Activated CD4-positive, alpha-beta T cell treated with anti-CD3 and anti-CD28 coated beads, Interleukin-2, Interleukin-6, amounts not matched to agents 100 ng/mL and 50 ng/mL, durations not matched to agents 16 hours and 8 hours (primary cell): ENCODE measurements at places on chromosomes 1 and 21.

- no peak for DNase-seq
Observed at GRCh38 chr1:9676815-9677393, 25.4 kb downstream of the PIK3CD start.

DNA sequence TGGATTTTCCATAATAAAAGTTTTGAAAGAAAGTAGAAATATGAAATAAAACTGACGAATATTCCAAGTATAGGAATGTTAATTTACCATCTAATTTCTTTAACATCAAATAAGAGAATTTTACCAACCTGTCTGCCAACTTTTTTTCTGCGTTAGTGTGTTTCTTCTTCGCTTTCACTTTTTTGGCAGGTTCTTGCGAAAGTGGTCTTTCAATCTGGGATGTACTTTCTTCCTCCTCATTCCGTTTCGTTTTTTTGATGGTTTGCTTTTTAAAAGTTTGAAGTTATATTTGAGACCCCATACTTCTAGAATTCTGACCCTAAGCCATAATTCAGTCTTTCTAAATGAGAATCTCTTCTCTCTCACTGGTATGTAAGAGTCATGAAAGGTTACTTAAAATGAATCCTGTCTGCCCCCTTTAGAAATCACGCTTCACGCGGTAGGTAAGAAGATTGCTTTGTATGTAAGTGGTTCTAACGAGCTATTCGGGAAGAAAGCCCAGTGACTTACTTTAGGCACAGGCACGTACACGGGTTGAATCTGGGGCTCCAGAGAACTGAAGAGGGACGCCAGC lies 580 bp downstream of the RBM34 start:
- no peak for DNase-seq

DNA sequence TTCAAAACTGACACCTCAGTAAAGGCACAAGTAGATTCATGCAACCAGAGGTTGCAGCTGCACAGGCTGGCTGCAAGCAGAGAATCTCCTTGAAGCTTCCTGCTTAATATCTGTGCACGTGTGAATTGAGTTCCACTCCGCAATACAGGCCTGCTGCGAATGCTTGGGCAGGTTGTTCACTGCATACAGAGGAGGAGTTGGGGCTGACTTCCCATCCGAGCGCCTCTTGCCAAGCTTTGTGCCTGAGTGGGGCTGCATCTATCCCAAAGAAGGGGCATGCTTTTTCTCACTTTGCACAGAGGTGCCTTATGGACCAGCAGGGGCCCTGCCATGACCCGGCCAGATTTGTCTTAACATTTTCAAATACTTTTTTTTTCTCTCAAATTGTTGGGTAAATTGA lies 17.9 kb upstream of the PADI1 start:
- no peak for DNase-seq

- no peak for DNase-seq
Observed at GRCh38 chr1:31977385-31978131, 36.1 kb upstream of the KHDRBS1 start.

GRCh38 chr1:53470155-53470554 lies 11.0 kb downstream of the DMRTB1 start:
- no peak for DNase-seq

GRCh38 chr1:205356440-205357139 lies at the start of gene KLHDC8A:
Gene KLHDC8A (minus strand): TSS chr1:205356922. CDS start chr1:205343604, 13,318 bp downstream.
- no peak for DNase-seq

GRCh38 chr21:35408401-35408800 lies 359.3 kb upstream of the RUNX1 start:
- no peak for DNase-seq

- no peak for DNase-seq
Observed at GRCh38 chr1:22687191-22687590, 23.4 kb upstream of the EPHB2 start.

DNA sequence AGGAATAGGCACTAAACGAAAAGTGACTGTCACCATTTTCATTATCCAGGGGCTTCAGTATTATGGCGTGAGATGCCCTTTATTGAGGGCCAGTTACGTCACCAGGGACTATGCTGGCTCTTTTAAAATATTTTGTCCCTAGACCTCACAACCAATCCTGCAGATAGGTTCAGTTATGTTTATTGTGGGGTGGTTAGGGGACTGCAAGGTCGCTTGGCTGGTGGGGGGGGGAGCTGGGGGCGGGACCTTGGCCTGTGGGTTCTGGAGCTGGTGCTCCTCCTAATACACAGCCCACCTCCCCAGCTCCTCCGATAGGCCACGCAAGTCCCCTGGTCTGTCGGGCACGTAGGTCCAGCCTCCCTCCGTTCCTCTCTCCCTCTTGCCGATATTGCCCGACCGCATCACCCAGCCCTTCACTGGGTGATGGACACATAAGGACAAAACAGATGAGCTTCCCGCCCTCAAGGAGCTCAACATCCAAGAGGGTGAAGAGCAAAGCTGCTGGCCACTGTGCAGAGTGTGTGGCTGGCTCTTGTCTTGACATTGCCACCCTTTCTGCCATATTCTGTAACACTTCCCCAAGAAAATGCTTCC lies 271.8 kb downstream of the MATN1 start:
- no peak for DNase-seq

- no peak for DNase-seq
Observed at GRCh38 chr1:153698020-153698922, 19.8 kb downstream of the NPR1 start.

- DNase-seq = no peak
Observed at GRCh38 chr1:31897526-31898100, 40.6 kb downstream of the PTP4A2 start.

DNA sequence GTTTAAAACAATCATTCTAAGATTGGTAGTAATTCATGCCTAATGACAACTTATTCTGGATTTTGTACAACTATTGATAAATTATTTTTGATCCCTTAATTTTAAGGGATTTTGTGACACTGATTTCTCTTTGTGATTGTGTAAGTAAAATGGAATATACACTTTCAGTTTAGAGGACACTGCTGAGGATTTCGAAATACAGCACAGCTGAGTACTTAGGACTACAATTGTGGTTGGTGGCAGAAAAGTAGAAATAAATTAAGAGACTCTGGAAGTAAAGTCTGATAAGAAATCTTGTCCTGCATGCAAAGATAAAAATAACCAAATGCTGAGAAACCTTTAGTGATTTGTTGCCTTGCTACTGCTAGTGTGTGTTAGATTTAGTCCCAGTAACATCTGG lies 40.0 kb downstream of the TYW3 start:
- DNase-seq = no peak

DNA sequence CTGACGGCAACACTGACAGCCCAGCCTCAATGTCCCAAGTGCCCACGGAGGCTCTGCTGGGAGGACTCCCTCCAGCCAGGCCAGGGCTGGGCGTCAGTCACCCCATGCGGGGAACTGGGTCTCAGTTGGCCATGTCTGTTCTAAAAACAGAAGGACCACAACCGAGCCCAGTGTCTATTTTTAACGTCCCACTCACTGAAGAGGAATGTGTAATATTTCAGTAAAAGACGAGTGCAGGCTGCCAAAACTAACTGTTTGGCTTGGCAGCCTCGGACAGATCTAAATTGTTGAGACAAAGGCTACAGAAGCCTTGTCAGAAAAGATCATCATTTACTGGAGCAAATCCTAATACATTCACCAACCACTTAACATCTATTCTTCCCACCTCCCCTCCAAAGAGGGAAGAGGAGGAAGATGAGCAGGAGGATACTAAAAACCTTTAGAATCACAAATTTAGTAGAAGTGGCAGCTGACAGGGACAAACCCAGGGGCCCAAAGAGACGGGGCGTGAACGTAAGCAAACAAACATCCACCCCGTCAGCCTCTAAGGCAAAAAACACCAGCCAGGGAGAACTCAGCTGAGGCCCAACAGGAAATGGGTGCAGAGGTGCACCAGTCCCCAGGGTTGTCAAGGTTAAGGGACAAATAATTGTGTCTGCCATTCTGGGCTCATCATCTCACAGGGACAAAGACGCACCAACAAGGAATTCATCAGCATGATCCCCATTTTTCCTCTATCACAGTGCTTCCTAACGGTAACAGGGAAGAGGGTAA lies 18.7 kb downstream of the C1orf198 start:
- no peak for DNase-seq

DNA sequence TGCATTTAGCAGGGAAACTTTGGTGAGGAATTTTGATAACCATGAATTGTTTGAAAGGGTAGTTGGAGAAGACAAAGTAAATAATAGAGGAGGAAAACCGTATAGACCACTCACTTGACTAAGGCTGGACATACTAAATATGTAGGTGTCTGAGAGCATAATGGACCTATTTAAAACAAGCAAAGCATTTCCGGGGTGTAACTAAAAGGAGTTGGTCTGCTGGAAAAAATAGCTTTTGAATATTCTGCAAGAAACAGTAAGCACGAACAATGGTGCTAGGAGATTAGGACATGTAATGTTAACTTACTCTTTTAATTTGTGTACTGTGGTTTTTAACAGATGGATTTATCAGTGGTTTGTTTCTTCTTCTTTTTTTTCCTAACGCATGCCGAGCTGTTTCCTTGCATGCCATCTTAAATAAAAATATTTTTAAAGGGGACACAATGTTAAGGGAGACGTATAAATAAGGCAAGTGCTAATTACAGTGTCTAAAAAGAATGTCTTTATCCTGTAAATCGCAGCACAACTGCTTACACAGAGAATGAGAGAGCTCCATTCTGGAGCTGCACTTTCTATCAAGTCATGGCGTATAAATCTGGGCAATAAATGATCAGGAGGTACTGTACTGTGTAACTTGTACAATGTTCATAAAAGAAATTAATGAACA lies 492.1 kb downstream of the LMO4 start:
- DNase-seq = no peak

DNA sequence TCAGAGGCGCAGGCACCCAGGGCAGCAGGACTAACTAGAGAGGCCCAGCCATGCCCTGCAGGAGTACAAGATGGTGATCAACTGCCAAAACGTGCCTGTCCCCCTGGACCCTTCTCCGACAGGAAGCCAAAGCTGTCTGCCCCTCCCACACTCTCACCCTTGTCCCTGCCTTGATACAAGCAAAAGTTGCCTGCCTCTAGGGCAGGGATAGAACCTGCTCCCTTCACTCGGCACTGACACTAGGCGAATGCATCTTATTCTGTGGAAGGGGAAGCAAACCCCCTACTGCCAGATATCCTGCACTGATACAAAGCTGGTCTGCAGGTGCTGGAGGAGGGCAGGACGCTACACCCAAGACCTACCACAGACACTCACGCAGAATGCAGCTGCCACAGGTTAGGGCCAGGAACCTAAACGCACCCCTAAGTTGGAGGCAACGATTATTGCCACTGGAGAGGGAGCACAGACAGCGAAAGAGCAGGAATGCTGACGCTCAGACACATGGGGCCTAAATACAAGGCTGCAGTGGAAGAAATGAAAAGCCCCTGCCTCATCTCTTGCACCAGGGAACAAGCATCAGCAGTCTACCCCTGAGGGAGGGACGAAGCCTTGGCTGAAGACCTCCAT lies 3.7 kb downstream of the TARBP1 start:
- DNase-seq = no peak

DNA sequence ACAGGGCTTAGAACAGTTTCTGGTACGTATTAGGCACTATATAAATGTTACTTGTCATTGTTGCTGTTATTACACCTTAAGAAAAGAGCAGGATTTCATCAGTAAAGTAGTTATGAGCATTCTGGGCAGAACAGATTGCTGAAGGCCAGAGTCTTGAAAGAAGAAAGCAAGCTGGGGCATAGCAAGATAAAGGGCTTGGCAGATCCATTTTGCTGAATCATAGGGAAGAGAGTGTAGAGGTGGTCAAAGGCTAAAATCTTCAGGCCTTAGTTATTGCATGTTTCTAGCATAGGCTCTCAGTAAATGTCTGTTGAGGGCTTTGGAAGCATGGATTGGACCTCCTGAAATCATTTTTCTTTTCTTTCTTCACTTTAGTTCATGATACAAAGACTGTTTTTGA lies 67.5 kb downstream of the PLA2G4A start:
- DNase-seq = no peak

GRCh38 chr1:216144661-216145450 lies 278.4 kb downstream of the USH2A start:
- DNase-seq = no peak

GRCh38 chr21:44706026-44706705 lies 5.2 kb downstream of the TSPEAR start:
- no peak for DNase-seq
